ENCODE measurements at places on chromosomes 7 and 10. TPM values are rescaled to one million over a fixed set of nuclear protein-coding genes. Genes with fewer than 3 reads are reported as not detected.

NKX1-2 gene
- polyA plus RNA-seq = not detected

GRCh38 chr7:152643979-152644559 is 31.9 kb downstream of the XRCC2 start:
- no peak for DNase-seq

- DNase-seq = no peak
Observed at GRCh38 chr10:84265418-84265817, 20.6 kb downstream of the RGR start.

GRCh38 chr10:67224553-67224952 is 298.7 kb downstream of the LRRTM3 start:
- no peak for DNase-seq

- no peak for DNase-seq
Observed at GRCh38 chr10:75941223-75941801, 509.9 kb downstream of the LRMDA start.

DNA sequence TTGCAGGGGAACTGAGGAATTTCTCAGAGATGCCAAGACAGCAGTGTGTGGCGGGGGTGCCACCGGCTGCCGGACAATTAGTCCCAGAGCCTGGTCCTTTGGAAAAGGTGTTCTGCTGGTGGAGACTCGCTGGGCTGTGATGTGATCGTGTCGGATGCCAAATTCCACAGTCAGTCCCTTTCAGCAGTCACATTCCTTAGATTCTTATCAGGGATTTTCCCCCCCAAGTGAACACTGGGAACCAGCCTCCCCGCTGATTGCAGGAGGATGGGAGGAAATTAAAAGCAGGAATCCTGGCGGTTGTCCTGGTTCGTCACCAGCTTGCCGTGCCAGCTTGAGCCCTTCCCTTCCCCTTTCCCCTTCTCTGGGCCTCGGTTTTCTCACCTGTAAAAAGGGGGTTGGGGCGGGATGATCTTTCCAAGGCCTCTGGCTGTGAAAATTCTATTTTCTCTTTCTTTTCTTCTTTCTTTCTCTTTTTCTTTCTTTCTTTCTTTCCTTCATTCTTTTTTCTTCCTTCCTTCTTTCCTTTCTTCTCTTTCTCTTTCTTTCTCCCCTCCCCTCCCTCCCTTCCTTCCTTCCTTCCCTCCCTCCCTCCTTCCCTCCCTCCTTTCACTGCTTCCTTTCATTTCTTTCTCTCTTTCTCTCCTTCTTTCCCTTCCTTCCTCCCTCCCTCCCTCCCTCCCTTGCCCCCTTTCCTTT is 39.6 kb downstream of the COL26A1 start:
- peak; percentile 14 for DNase-seq

GRCh38 chr7:55365205-55365674 is at the start of gene LANCL2:
Gene LANCL2 (plus strand): TSS chr7:55365337. CDS start chr7:55366026, 689 bp downstream.
- peak; percentile 62 for DNase-seq

GRCh38 chr7:130793855-130794618 is 60.0 kb upstream of the KLF14 start:
- DNase-seq = peak; percentile 6

DNA sequence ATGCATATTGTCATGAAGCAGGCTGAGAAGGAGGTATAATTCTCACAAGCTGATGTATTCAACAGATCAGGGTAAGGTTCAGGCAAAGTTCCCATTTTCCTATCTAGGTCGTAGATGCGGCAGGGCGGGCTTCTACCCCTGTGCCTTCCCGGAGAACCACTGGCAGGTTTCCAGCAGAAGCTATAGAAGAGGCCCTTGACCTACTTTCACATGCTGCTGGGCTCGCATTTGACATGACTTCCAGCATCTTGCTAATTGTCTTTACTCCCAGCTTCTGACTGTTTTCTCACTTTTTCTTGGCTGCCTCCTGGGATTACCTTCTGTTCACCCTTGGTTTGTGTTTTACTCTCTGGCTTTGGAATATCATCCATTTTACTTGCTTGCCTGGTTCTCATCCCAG is 32.6 kb upstream of the ORC5 start:
- no peak for DNase-seq

DNA sequence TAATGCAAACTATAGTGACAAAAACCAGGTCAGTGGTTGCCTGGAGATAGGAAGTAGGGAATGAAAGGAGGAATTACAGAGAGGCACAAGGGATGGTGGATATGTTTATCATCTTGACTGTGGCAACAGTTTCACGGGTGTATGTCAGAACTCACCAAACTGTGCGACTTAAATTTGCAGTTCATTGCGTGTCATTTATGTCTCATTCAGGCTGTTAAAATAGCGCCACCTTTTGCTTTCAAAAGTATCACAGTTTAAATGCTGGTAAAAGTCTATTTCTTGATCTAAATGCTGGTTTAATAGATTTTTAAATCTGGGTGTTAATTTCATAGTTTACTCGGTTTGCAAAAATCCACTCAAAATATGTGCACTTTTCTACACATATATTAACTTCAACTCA is 51.0 kb downstream of the PTTG1IP2 start:
- DNase-seq = peak; percentile 13

Measured in endothelial cell of umbilical vein (primary cell).